Caki2 (cell line): ENCODE measurements at places on chromosomes 5 and 9. TPM values are rescaled to one million over a fixed set of nuclear protein-coding genes. Genes with fewer than 3 reads are reported as not detected.

GRCh38 chr9:91451431-91452270 lies 28.0 kb upstream of the NFIL3 start:
- DNase-seq, result no peak

DNA sequence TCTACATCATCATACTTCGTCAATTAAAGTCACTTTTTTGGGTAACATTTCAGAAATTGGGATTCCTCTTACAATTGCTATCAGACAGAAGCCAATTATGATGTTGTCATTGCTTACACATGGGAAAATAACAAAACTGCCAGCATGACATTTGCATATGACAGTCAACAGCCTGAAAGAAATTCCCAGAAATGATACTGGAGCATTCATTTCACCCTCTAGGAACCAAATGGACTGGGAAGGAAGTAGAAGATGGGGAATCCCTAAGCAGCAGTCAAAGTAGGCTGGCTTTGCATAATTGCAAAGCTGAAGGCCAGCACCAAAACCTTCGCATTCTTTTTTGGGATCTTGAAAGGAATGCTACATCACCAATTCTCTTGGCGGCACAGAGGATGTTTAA lies 10.7 kb downstream of the HMGCS1 start:
- DNase-seq, result no peak

GRCh38 chr5:37695647-37696046 lies 144.2 kb downstream of the GDNF start:
- DNase-seq, result no peak

DNA sequence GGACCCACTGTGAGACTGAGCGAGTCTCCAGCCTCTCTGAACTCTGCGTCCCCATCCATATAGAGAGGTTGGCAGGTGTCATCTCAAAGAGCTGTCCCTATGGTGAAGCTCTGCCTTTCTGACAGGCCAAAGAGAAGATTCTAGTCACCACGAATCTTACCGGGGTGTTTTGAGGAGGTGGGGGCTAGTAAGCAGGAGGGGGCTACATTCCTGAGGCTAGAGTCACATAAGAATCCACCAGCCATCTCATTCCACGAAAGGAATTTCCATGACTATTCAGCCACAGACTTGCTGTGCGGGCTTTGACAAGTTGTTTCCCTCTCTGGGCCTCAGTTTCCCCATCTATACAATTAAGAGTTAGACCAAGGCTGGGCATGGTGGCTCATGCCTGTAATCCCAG lies 16.3 kb downstream of the PDGFRB start:
- peak; percentile 54 for DNase-seq

DNA sequence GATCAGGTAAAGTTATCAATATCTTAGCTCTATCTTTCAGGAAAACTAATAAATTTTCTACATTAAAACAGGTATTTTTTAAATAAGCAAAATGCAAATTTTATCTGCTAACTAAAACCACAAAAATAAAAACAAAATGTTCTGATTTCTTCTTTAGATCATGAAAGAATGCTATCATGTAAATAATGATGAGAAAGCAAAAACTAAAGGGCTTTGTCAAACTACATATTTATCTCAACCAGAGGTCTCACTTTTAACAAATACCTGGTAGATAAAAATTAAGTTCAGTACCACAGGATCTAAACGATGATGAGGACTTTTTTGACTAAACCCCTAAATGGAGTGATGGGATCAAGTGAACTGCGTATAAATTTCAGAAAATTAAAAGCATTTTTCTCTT lies 50.5 kb downstream of the MLANA start:
- DNase-seq, result no peak

GRCh38 chr9:109037946-109038715 lies 24.8 kb upstream of the CTNNAL1 start:
- no peak for DNase-seq

DNA sequence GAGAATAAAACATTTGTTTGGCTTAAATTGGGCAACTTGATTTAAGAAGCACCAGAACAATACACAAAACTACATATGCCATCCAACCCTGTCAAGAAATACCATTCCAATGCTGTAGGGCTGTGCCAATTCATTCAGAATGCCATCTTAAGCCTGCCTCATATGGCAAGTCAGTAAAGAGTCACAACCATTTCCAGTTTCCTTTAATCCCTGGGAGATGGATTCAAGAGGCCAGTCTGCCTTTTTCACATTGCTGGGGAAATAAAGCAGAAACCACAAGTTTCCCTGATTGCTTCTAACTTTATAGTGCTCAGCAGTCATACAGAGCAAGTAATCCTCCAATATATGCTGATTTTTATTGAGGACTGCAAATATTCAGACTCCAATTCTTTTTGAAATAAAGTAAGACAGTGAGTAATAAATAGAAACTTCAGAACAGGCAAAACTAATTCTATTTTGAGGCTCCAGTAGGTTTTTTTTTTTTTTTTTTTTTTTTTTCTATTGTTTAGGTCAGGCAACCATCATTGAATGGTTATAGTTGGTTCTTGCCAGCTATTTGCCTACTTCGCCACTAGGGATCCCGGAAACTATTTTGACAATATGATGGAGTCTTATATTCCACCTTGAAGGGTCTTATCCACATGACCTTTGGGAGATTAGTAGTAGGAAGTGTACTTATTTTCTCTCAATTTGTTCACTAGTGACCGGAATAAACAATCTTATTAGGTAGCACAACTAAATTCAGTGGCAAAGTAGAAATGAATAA lies 400.9 kb upstream of the MEF2C start:
- DNase-seq, result no peak

GRCh38 chr9:105712773-105713172 lies 18.4 kb downstream of the TMEM38B start:
- no peak for DNase-seq

DNA sequence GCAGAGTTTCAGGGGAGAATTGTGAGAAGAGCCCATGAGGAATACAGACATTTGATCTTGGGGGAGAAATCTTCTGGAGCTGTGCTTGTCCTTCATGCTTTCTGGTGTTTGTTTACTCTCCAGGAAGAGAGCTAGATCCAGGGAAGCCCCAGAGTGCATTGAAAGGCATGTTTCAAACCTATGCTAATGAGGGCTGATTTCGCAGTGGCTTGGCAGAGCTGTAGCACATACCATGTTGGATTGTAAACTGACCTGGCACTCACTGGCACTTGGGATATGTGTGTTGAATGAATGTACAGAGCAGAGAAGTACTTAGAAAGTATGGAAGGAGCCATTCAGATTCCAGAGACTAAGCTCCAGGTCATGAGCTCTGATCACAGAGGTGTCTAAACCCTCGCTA lies 30.9 kb downstream of the TNFSF8 start:
- DNase-seq, result no peak

- no peak for DNase-seq
Observed at GRCh38 chr9:306907-307306, 92.2 kb downstream of the DOCK8 start.

DNA sequence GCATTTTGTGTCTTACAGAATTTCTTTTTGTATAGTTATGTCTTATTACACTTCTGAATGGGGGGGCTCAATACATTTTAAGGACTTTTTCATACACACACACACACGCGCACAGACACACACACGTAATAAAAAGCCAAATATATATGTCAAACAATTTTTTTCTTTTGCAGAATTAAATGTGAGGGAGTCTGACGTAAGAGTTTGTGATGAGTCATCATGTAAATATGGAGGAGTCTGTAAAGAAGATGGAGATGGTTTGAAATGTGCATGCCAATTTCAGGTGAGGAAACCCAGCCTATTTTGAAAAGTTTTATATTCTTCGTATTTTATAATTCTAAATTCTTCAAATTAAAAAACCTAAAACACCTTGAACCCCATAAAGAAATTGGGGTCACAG lies 25.6 kb downstream of the TMEFF1 start:
- DNase-seq, result no peak

DNA sequence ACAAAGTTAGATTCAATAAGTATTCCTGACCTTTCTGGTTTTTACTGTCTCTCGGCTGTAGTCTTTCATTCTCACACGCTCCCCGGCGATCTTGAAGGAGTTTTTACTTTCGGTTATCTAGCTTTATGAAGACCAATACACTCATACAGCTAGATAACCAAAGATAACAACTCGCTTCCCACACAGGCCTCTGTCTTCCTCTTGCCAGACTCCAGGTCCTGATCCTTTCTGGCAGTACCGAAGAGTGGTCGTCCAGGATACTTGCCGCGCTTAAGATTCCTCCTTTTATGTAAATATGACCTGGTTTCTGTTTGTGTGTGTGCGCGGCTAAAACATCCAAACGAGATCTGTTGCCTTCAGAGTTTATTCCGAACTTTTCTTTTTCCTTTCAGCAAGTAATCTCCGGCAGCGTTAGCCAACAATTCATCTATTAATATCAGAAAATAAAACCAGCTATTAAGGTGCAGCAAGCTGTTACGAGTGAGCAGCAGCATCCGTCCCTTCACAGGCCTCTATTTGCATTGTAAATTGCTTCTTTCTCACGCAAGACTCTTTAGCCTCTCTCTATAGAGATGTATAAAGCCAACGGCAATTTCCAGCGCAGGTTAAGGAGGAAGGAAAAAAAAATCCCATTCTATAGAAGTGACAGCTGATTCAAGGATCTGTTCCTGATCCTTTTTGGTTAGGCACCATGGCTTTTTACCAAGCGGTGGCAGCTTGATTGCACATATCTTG lies 216.1 kb downstream of the MEF2C start:
- peak; percentile 81 for DNase-seq

DNA sequence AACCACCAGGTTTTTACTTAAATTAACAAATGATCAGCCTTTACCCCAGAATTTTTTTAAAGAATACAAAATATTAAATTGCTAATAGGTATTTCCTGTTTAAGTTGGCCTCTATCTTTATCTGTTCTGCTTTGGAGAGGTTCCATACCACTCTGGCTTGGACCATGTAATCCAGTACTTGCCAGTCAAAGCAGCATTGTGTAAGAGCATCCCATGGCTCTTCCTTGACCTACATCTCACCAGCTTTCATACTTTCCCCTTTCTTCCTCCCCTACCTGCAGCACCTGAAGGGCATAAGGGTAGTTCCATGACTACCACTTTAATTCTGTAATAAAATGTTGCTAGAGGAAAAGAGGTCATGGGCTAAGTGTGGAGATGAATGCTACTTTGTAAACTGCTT lies 140.8 kb upstream of the MTAP start:
- no peak for DNase-seq

GRCh38 chr9:117341151-117341550 lies 73.7 kb downstream of the ASTN2 start:
- no peak for DNase-seq

- DNase-seq, result no peak
Observed at GRCh38 chr5:97745817-97746216, 562.8 kb upstream of the RIOK2 start.

DNA sequence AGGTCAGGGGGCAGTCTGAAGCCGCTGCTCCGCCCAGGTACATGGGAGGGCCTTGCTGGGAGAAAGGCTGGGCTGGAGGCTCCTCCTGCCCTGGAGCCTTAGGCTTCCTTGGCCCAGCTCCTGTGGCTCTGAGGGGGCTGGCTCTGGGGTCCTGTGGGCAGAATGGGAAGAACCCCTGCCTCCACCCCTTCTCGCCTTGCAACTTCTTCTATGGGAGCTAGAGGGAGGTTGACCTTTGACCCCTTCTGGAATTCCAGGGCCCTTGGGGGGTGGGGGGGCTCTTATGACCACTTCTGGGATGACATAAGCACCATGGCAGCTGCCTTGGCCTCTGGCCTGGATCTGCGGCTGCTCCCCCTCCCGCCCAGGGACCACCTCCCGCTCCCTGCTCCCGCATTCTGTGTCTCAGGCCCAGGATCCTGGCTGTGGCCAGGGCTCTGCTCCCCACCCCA lies 32.2 kb downstream of the IER5L start:
- DNase-seq, result peak; percentile 48

DNA sequence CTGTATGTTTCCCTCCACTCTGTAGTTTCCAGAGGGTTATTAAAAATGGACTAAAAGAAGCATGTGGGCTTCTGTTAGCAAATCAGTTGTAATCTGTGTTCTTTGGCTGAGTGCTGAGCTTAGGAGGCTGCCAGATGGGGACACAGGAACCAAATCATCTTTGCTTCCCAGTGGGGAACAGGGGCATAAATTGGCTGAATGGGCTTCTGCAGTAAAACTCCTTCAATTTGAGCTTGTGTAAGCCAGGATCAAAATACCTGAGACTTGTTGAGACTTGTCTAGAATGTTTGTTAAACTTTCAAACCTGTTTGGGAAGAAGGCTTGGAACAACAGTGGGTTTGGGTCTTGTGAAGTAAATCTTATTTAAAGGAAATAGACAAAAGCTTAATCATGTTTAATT lies 32.2 kb upstream of the TNFAIP8 start:
- no peak for DNase-seq

DNA sequence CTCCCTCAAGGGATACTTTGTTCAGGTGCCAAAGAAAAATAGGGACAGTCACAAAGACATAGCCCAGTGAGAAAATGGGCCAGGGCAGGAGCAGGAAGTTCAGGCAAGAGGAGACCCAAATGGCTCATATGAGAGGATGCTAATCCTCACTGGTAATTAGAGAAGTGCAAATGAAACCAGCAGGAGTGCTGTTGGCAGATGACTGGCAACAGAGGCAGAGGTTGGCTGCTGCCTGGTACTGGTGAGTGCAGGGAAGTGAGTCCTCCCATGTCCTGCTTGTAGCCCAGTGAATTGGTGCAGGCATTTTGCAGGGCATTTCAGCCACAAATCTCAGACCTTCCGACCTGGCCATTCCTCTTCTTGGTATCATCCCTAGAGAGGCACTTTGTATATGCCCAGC lies 23.5 kb downstream of the ODF2 start:
- DNase-seq, result no peak

DNA sequence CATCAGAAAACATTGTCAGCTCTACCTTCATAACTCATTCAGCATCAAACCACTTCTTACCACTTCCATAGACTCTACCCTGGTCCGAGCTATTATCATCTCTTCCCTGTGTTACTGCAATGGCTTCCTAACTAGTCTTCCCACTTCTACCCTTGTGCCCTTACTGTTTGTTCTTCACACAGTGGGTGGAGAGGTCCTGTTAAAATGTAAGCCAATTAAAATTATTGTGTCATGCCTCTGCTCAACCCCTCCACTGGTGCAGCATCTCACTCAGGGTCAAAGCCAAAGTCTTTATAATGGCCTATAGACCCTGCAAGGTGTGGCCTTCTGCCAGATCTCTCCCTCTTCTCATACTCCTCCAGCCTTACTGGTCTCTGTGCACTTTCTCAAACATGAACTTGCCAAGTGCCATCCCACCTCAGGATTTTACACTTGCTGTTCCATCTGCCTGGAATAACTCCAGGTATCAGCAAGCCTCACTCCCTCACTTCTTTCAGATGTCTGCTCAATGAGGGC lies 22.8 kb upstream of the ARAP3 start:
- peak; percentile 40 for DNase-seq

- no peak for DNase-seq
Observed at GRCh38 chr9:123383512-123384170, 27.6 kb downstream of the CRB2 start.

- no peak for DNase-seq
Observed at GRCh38 chr5:23147625-23148024, 294.5 kb upstream of the CDH12 start.

DNA sequence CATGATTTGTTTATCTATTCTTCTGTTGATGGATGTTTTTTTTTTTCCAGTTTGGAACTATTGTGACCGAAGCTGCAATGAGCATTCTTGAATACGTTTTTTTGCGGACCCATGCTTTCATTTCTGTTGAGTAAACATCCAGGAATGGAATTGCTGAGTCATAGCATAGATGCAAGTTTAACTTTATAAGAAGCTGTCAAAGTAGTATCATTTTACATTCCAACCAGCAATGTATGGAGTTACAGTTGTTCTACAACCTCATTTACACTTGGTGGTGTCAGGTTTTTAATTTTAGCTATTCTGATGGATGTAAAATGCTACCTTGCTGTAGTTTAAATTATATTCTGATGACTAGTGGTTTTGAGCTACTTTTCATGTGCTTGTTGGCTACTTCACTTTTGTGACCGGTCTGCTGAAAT lies 49.0 kb downstream of the NPR3 start:
- peak; percentile 61 for DNase-seq

The RASGEF1C gene
- total RNA-seq, result 0.64 TPM in 1 of 2 replicates, not detected in the other

The ADAMTS16 gene
- total RNA-seq, result 13.8 and 15.6 TPM in 2 replicates

The PCDHGA8 gene
- total RNA-seq, result not detected in 2 replicates

The MRRF gene
- 52.6 and 66.4 TPM in 2 replicates for total RNA-seq
